ENCODE measurements at places on chromosomes 11 and 22.

GRCh38 chr22:25403811-25404471 lies 160.5 kb upstream of the GRK3 start:
- no peak for DNase-seq

DNA sequence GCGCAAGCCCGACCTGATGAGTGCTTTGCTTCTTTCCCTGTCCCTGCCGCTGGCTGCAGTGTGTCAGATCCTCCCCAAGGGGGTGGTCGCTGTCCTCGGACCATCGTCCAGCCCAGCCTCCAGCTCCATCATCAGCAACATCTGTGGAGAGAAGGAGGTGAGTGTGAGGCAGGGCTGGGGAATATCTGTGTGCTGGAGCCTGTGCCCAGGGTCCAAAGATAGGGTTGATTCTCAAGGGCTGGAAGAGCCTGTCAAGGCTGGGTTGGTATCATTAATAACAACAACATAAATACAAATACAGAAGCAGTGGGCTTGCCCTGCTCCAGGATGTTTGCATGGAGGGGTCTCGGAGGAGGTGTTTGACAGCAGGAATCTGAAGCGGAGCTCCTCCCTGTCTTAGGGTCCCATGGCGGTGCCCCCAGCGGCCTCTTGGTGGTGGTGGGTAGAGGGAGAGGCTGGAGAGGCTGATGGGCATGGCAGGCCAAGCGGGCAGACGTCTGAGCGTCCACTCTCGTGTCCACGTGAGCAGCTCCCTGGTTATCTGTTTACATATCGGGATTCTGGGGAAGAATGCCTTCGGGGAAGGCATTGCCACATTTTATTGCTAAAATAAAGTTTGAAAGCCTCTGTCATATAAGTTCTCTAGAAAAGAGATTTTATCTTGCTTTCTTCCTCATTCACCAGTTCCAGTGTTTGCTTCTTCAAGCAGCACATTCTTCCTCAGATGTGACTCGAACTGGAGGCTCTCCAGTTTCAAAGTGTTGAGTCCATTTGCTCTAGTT lies 208.4 kb upstream of the TBCEL start:
- no peak for DNase-seq

- DNase-seq = no peak
Measured at GRCh38 chr22:48238966-48239365, 1476.5 kb downstream of the TBC1D22A start.

DNA sequence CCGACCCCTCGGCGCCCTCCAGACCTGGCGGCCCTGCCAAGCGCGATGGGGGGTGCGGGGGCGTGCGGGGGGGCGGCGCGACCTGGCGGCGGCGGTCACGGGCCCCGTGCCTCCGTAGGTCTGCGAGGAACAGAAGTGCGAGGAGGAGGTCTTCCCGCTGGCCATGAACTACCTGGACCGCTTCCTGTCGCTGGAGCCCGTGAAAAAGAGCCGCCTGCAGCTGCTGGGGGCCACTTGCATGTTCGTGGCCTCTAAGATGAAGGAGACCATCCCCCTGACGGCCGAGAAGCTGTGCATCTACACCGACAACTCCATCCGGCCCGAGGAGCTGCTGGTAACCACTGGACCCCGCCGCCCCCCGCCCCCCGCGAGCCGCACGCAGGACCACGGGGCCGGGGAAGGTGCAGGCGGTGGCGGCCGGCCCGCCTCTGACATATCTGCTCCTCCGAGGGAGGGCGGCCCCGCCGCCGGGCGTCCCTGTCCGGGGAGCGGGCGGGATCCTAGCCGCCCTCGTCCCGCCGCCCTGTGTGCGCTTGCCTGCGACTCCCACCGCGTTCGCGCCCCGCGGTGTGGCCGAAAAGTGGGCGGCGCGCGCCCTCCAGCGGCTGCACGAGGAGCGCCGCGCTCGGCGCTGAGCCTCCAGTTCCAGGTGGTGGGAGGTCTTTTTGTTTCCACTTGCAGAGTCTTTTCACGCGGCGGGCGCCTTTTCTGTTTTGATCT lies 2.1 kb downstream of the CCND1 start:
- peak; percentile 73 for DNase-seq

- DNase-seq = no peak
Measured at GRCh38 chr11:81744336-81745116, 989.1 kb downstream of the FAM181B start.

GRCh38 chr11:121304759-121305158 lies 12.2 kb downstream of the SC5D start:
- DNase-seq = no peak

DNA sequence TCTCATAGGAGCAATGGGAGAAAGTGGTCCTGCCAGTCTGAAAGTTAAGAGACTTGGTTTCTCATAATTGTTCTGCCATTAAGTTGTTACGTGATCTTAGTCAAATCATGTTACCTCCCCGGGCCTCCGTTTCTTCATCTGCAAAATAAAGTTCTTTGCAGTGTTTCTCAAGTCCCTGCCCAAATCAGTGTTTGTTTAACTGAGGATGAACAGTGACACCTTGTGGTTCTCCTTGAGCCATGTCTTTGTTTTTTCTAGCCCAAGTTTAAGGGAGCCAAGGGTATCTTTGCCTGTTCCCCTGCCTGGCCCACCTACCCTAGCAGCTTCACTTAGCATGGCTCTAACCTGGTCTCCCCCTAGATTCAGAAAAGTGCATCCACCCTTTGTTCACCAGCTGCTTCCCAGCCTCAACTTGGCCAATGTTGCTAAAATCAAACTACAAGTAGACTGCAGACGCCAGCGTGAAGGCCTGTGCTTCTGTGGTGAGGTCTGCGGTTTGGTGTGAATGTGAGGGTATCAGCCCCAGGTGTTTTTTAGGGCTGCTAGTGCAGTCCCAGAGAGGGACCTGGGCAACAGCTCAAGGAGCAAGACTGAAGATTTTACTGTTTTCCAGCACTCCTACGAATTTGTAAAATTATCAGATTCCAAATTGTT lies 35.5 kb downstream of the FZD4 start:
- no peak for DNase-seq

DNA sequence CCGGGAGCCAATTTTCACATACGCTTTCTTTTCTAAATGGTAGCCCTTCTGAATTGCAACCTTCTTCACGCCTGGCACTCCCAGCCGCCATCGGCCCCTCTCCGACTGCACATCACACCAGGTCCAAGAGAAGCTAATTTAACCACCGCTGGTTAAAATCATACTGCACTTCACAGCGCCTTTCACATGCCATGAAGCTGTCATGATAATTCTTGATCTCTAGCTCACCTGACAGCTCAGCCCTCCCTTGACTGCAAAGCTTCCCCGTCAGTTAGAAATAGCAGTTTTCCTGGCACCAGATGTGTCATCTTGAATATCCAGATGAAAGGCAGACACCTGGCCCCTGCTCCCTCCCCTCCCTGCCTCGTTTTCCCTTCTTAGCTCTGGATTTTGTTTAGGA lies 101.4 kb downstream of the ARL14EP start:
- no peak for DNase-seq

DNA sequence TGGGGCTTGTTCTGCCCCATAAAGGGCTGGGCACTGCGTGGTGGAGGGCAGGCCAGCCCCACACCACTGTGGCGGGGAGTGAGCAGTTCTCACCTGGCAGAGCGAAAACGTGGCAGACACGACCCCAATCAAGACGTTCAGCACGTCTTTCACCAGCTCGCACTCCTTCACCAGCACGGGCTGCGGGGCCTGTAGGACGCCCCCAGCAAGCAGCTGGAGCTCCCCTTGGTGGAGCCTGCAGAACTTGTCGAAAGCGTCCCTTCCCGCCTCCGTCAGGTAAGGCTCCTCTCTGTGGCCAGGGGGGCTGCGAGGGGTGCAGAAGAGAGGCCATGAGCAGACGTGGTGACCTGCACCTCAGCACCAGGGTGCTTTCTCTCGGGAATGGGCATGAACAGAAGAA lies 11.6 kb downstream of the TUBGCP6 start:
- DNase-seq = no peak

- DNase-seq = no peak
Measured at GRCh38 chr22:44129619-44129976, 51.1 kb upstream of the PARVG start.

DNA sequence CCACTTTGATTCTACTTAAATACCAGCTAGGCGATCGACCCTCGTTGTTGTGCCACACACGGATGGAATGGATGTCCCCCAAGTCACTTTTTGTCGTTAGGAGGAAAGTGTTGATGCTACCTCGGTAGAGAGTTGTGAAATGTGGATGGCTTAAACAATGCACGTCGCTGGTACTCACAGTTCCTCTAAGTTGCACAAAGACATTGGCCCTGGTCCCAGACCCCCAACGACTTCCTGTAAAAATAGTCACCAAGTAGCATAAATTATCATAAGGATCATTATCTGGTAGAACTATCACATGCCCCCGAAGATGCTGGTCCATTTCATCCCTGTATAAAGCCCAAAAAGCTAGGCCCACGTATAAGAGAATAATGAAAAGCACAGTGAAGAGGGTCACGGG lies 3.8 kb downstream of the PKDREJ start:
- no peak for DNase-seq

DNA sequence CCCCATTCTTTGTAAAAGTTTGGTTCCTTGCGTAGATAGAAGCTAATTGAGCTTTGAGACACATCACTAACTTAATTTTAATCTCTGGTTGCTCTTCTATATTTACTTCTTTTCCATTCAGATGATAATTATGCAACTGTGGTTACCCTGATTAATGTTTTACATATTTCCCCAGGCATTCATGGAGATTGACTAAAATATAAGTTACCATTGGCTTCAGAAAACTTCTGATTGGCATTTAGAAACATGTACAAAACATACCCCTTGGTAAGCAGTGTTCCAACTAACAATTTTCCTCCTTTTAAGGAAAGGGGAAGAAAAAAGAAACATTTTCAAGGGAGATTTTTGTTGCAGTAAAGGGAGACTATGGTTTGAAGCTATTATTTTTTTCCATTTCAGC lies 43.9 kb downstream of the FAT3 start:
- DNase-seq = no peak

DNA sequence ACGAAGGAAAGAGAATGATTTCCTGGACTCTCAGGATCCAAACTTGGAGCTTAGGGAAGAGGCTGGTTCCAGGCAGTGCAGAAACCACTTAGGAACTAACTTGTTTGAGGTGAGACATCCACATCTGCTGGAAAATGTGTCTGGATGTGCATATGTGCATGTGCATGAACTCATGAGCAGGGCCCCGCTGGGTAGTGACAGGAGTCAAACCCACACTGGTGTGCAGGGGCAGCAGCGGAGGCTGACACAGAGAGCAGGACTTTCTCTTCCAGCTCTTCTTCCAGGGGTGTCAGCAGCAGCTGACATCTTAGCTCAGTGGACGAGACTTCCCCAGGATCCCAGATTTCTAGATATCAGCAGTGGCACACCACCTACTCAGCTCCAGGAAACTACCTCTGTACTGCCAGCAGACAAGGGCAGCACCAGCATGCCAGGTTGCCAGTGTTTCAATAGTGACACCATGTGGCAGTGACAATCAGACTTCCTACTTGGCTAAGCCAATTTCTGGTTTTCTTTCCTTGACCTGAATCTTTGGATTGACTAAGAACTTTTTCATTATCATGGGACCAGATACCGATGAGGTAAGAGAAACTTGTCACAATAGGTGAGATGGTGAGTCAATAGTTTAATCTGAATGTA lies 227.5 kb upstream of the ZC3H12C start:
- no peak for DNase-seq

DNA sequence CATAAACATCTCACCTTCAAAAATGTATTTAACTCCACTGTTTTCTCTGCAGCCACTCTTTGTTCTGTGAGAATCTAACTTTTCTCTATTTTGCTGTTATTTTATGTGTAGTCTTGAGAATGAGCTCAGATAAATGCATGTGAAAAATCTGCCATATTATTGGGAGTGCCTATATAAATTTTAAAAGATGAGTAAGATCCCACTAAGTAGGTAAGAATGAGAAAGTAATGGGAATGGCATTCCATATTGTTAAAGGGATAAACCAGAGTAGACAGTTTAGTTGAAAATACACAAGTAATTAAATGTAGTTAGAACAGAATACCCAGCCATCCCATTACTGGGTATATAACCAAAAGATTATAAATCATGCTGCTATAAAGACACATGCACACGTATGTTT lies 817.2 kb downstream of the FAM181B start:
- DNase-seq = no peak

GRCh38 chr22:47310601-47311000 lies 548.2 kb downstream of the TBC1D22A start:
- DNase-seq = no peak

DNA sequence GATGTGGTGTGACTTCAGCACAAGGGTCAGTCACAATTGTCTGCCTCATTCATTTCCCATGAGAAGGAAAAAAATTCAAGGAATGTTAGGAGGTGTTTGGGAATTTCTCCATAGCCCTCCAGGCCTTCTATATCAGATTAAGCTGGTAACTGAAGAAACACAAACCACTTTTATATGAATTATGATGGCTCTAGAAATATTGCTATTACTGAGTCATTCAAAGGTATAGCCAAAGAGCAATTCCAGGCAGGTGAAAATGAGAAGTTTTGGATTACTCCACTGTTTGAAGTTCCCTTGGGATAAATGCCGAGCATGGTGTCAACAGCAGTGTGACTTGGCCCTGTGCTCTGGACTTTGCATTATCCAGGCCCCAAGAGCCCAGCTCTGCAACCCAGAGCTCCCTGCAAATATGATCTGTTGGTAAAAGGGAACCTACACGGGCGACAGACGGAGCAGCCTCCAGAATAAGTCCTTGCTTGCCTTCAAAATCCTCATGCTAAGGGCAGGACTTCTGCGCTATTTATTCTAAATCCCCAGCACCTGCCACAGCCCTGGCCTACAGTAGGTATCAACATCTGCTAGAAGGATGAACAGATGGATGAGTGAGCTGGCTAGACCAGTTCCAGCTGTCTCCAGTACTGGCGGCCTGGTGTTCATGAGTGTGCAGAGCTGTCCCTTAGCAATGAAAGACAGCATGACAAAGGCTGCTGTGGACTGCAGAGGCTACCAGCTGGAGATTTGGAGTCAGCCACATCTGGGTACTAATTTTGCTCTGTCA lies 67.5 kb upstream of the ZBED5 start:
- no peak for DNase-seq

DNA sequence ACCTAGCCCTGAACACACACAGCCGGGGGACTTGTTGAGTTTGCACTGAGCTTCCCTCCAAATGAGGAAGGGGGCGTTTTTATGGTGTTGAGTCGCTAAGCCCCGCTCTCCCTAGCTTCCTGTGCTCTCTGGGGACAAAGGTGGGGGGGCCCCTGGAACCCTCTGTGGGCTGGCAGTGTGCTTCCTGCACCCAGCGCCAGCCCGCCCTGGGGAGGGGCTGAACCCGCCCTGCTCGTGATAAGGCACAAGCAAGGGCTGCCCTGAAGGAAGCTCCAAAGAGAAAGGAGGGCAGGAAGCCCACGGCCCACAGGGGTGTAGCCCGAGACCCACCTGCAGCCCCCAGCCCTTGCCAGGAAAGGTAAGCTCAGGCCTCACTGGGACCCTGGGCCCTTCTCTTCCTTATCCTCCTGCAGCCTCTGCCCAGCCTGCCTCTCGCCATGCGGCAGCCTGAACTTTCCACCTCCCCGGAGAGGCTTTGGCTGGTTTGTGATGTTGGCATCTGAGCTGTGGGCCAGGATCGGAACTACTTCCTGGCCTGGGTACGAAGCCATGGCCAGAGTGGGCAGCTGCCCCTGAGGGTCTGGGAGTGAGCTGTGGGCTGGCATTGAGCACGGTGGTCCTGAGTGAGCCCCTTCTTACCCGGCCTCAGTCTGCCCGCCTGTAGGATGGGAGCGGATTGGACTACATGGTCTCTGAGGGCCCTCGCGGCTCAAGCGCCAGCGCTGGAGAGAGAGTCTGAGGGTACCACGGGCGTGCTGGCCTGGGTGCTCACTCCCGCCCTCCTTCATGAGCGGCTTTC lies at the start of gene FERMT3:
TSS of gene FERMT3 (plus strand) at position 265 of the 799 bp plus-strand sequence. CDS start 644 bp downstream, outside the sequence.
- peak; percentile 57 for DNase-seq
